ENCODE measurements at places on chromosomes 7 and 10. TPM values are rescaled to one million over a fixed set of nuclear protein-coding genes. Genes with fewer than 3 reads are reported as not detected.

The CABCOCO1 gene
- 2.5 TPM for total RNA-seq

The HABP2 gene
- 28.8 TPM for total RNA-seq

The FAM20C gene
- 34.9 TPM for total RNA-seq

The KNDC1 gene
- not detected for total RNA-seq

The AGR2 gene
- 18.6 TPM for total RNA-seq

The MKX gene
- not detected for total RNA-seq

The SAMD8 gene
- total RNA-seq, result 41.3 TPM

The GUSB gene
- 26.7 TPM for total RNA-seq

The ODAD2 gene
- total RNA-seq, result 1.2 TPM

The ACTL6B gene
- not detected for total RNA-seq

The SGPL1 gene
- total RNA-seq, result 90.7 TPM

The TSPAN33 gene
- 22.7 TPM for total RNA-seq

The CADPS2 gene
- total RNA-seq, result 8.7 TPM

The GOLGA7B gene
- 0.05 TPM for total RNA-seq

The SPDYE6 gene
- total RNA-seq, result not detected

The ZNF727 gene
- not detected for total RNA-seq

The TACC2 gene
- total RNA-seq, result 11.2 TPM

The IMPDH1 gene
- 40.1 TPM for total RNA-seq

The DGKB gene
- total RNA-seq, result not detected

The MYPN gene
- 0.17 TPM for total RNA-seq

The GARS1 gene
- 213 TPM for total RNA-seq

The ADRB1 gene
- not detected for total RNA-seq

The GIMAP6 gene
- 0.15 TPM for total RNA-seq

The SLC16A9 gene
- 1.1 TPM for total RNA-seq

The DGKI gene
- 8.0 TPM for total RNA-seq

The TYW1 gene
- 15.6 TPM for total RNA-seq

The TNS3 gene
- 210 TPM for total RNA-seq

The NKX1-2 gene
- total RNA-seq, result not detected

The ZNF273 gene
- total RNA-seq, result 7.8 TPM

The FRMPD2 gene
- 0.35 TPM for total RNA-seq

The CRHR2 gene
- not detected for total RNA-seq

The SP4 gene
- total RNA-seq, result 10.7 TPM

The SPRN gene
- 0.35 TPM for total RNA-seq

The EGR2 gene
- total RNA-seq, result 0.40 TPM

The CLCN1 gene
- not detected for total RNA-seq

The HHEX gene
- total RNA-seq, result 0.40 TPM

The ACSL5 gene
- 11.8 TPM for total RNA-seq

The KCNIP2 gene
- not detected for total RNA-seq

The AASS gene
- 15.7 TPM for total RNA-seq

The DDX50 gene
- 62.9 TPM for total RNA-seq

The SPACDR gene
- not detected for total RNA-seq

The CPA1 gene
- total RNA-seq, result not detected

The APBB1IP gene
- total RNA-seq, result 4.2 TPM

Data from renal cortical epithelial cell (primary cell).